ENCODE measurements at places on chromosomes 5 and 9.
A peak's percentile ranks its signal among the peaks of the same experiment; 100 is the strongest.

DNA sequence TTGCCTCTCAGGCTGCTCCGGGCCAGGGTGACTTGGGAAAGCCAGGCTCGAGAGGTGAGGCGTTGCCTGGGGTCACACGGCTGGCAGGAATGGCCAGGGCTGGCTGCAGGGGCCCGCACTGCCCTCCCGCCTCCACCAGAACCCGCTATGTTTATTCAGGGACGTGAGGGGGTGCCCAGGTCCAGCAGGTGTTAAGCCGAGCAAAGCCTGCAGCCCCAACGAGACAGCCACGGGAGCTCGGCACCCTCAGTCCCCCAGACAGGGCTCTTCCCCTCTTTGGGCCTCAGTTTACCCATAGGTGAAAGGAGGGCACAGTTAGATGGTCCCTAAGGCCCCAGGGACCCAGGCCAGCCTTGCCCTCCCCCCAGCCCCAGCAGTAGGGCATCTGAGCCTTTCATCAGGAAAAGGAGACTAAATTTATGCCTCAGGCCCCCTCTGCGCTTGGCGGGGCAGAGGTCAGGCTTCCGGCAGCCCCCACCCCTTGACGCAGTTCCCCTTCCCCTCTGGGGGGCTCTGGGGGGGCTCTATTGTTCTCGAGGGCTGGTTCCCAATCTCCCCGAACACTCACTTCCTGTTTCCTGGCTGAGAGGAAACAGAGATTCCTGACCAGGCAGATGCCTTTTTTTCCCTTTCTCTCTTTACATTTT, 7.1 kb upstream of the EGFL7 start:
- DNase-seq = no peak

DNA sequence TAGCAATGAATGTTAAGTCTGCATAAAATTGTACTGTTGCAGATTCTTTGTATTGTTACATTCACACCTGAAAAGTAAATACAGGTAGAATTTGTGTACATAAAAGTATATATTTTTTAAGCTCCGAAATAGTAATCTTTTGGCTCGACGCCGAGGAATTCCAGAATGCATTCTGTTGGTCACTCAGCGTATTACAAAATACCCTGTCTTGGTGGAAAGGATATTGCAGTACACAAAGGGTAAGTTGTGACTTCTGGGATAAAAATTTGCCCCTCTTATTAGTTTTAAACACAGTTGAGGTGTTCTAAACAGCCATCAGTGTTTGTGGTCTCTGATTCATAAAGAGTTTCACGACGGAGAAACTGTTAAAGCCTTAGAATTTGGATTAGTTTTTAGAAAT, 257.6 kb downstream of the ARHGEF28 start:
- no peak for DNase-seq

DNA sequence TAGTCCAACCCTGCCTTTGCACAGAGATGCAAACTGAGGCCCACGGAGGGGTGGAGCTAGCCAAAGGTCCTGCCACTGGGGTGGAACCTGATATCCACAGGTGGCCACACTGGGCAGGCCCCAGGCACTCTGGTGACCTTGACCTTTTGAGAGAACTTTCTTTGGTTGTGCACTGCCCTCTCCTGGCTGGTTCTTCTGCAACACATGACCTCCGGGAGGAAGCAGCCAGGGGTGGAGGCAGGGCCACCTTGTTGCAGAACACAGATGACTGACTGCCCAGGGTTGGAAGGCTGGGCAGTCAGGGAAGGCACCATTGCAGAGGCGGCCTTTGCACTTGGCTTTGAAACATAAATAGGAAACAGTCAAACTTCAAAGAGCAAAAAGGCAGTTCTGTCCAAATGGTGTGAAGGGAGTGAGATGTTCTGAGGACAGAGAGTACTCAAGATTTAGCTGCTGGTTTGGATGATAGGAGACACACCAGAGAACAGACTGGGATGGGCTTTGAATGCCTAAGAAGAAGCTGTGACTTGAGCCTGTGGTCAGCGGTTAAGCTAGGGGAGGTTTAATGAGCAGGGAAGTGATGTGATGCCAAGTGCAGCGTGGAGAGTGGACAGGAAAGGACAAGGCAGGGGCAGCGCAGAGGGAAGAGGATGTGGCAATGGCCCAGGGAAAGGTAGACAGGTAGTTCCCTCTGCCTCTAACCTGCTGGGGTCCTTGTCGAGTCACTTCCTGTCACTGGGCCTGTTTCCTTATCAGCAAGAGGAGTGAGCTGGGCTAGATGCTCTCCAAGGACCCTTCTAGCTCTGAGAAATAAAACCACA, 6.8 kb upstream of the TCOF1 start:
- peak; percentile 82 for DNase-seq

- DNase-seq = no peak
These were observed 35.9 kb downstream of the SVEP1 start for GRCh38 chr9:110543631-110544051.

- no peak for DNase-seq
These were observed 76.1 kb downstream of the KIF4B start for GRCh38 chr5:155089643-155090042.

DNA sequence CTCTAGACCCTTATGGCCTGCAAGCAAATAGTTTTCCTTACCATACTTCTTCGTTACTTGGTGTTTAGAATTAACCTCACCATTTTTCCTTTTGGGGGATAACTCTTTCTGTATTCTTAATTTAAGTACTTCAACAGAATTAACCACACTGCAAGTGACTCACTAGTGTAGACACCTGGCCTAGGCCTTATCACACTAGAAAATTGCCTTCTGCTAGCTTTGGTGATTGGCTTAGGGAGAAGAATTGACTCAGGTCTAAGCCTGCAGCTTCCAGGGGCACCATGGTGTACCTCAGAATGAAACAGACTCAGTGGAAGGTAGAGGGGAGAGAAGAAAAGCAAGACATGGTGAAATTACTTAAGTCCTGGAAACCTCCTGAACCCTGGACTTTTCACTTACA, 112.8 kb upstream of the HMHB1 start:
- no peak for DNase-seq

- DNase-seq = peak; percentile 43
These were observed 55.2 kb upstream of the SHISAL2B start for GRCh38 chr5:64634997-64635686.

GRCh38 chr9:64128572-64128971, 1156.4 kb downstream of the FOXD4L5 start:
- DNase-seq = no peak

DNA sequence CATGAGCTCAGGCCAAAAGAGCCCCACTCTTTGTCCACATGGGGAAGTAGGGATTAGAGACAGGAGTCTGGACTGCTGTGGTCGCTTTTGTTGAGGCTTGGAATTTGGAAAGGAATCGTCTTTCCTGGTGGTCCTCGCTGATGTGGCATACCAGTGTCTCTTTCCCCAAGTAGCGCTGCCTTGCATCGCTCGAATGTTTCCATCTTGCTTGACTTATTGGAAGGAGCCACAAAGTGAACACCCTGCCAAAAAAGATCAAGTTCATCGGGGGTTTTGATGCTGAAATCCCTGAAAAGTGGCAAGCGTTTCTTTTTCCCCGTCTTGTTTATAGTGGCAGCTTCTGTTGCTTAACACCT, 161.3 kb downstream of the MACROH2A1 start:
- no peak for DNase-seq

DNA sequence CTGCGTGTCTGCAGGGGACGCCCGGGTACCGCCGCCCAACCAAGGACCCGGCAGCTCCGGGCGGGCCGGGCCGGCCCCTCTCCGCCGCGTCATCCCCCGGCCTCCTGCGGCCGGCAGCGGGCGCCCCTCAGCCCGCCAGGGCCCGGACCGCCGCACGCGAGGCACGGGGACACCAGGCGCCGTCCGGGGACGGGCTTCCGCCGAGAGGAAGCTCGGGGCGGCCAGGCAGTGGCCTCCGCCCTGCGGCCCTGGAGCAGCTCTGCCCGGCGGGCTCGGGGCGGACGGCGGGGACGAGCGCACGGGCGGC, 373 bp downstream of the FBXW5 start:
- DNase-seq = no peak

DNA sequence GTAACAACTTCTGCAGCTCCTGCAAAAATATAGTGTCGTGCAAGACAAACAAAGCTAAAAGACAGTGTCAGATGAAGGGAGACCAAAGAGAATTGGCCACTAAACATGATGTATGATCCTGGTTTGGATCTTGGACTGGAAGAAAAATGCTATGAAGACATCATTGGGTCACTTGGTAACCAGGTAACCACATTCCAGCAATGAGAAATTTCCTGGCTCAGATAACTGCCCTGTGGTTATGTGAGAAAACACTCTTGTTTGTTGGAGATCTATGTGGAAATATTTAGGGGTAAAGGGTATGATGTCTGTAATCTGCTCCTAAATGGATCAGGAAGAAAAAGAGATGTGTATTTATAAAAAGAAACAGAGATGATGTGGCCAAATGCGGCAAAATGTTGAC, 45.5 kb upstream of the ANKRD33B start:
- no peak for DNase-seq

DNA sequence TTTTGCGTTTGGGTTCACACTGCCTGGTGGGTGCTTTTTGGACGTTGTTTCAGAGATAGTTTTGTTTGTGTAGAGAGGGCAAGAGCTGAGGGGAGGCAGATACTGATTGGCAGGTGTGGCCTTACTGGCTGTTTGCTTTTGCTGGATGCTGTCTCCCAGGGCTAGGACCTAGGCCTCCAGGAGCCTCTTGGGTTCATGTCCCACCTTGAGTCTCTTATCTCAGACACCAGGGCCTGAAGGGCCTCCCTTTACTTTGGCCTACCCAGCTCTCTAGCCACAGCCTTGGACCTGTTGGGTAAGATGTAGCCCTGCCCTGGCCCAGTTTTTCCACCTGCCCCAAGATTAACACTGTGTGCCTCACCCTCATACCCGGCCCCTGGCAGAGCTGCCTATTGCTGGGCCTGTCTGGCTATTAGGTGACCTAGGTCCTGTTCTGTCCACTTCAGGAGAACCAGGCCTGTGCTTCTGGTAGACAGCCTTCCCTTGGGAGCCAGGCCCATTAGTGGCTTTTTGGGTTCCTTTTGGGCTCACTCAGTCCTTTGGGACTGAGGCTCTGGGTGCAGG, 13.4 kb downstream of the PTPA start:
- DNase-seq = no peak

- no peak for DNase-seq
These were observed 929.8 kb downstream of the CDH18 start for GRCh38 chr5:19058216-19058615.

- DNase-seq = no peak
These were observed 21.9 kb upstream of the IRX2 start for GRCh38 chr5:2773327-2773726.

GRCh38 chr5:164748861-164749260, 1243.4 kb downstream of the MAT2B start:
- peak; percentile 15 for DNase-seq

GRCh38 chr9:88672874-88673689, 138.1 kb downstream of the NXNL2 start:
- no peak for DNase-seq

DNA sequence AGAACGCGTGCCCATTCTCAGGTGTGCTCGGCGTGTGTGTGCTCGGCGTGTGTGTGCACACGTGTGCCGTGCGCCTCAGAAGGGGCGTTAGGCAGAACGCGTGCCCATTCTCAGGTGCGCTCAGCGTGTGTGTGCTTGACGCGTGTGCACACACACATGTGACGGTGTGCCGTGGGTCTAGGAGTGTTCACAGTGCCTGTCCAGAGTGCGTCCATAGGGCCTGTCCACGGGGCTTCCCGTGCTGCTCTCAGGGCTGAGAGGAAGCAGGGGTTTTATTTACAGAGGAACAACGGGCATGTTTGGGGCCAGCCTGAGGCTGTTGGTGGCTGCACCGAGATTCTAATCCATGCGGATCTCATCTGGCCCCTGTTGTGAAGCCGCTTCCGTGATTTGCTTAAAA, 14.2 kb upstream of the AHRR start:
- DNase-seq = no peak

DNA sequence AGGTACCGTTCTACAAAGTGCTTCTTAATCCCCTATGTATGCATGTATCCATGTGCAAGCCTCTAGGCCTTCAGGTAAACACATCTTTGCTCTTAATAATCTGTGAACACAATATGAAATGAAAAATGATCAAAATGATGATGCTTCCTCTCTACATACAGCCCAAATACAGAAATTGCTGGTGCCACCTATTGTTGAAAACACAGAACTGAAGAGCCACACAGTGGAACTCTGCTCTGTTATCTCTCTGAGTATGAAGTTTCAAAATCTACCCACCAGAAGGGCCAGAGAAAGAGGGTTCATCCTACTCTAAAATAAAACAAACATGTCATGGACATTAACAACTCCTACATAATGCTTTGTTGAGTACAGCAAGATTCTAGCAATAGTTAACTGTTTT, 71.3 kb downstream of the GLIS3 start:
- DNase-seq = peak; percentile 26

GRCh38 chr5:142722146-142722545, 36.3 kb upstream of the FGF1 start:
- DNase-seq = no peak

DNA sequence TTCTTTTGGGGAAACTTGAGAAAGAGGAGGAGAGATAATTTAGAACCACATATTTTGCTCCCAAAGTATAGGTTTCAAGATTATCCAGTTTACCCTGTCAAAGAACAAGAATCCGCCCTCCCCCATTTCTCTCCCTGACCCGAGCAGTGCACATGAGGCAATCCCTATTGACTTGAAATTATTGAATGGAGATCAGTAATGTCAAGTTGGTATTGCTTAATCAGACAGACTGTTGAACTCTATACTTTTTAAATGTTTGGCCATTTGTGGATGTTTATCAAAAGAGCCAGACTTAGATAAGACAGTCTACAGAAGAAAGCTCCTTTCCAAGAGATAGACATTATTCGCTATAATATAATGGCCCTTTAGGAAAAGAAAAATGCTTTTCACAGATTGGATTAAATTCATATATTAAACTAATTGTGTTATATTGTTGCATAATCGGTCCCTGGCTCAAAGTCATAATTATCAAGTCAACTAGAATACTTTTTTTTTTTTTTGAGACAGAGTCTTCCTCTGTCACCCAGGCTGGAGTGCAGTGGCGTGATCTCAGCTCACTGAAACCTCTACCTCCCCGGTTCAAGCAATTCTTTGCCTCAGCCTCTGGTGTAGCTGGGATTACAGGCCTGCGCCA, 5.3 kb downstream of the SLC25A25 start:
- no peak for DNase-seq

DNA sequence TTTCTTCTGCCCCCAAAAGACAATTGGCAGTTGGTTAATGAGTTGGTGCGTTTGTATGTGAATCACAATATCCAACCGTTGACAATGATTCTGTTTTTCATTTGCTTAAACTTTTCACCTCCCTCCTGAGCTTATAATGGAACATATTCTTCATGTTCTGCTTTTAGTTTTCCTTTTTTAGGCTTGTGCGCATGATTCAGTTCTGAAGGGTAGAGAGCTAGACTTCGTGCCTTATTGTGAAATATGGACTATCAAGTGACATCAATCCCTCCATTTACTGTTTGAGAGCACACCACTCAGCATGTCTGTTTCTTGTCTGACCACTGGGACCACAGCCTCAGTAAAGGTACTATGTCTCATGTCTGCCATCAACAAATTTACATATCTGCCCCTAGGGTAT, 30.5 kb upstream of the LPAR1 start:
- DNase-seq = no peak

- no peak for DNase-seq
These were observed 155.1 kb upstream of the RAI14 start for GRCh38 chr5:34501016-34501415.

GRCh38 chr5:143134900-143135299, 268.6 kb downstream of the NR3C1 start:
- peak; percentile 47 for DNase-seq

- no peak for DNase-seq
These were observed 559.9 kb downstream of the PSAT1 start for GRCh38 chr9:78856781-78857180.

GRCh38 chr5:171808453-171808852, 22.8 kb downstream of the SMIM23 start:
- DNase-seq = no peak

GRCh38 chr5:136905571-136905970, 540.2 kb upstream of the TRPC7 start:
- no peak for DNase-seq

- DNase-seq = no peak
These were observed 19.1 kb upstream of the SLC9A3 start for GRCh38 chr5:543351-543750.
